Skin of body (tissue), 3 donors: ENCODE measurements at places on chromosomes 2 and 18. TPM values are rescaled to one million over a fixed set of nuclear protein-coding genes. Genes with fewer than 3 reads are reported as not detected.
A peak's percentile ranks its signal among the peaks of the same experiment; 100 is the strongest.

DNA sequence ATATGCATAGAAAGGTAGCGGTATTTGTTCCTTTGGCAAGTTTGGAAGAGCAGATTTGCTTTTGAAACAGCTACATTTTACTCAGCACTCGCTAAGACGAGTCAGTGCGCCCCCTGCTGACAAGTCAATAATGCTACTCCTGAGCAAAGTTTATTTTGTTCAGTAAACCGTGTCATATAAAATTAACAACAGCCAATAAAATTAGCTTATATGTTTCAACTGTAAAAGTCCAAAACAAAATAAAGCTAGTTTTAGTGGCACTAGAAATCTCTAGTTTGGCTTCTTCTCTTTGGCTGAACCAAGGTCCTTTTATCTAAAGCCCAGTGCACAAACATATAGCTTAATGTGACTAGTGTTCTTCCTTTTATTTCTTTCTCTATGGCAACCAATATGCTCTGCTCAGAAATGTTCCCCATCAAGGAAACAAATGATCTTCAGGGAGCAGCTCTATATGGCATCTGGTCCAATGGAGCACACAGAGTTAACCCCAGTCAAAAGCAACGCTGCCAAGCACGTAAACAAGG, 4.2 kb upstream of the POU3F3 start:
- peak; percentile 54 for DNase-seq

GRCh38 chr18:2547477-2548087, 23.7 kb downstream of the METTL4 start:
- peak; percentile 50 for DNase-seq

DNA sequence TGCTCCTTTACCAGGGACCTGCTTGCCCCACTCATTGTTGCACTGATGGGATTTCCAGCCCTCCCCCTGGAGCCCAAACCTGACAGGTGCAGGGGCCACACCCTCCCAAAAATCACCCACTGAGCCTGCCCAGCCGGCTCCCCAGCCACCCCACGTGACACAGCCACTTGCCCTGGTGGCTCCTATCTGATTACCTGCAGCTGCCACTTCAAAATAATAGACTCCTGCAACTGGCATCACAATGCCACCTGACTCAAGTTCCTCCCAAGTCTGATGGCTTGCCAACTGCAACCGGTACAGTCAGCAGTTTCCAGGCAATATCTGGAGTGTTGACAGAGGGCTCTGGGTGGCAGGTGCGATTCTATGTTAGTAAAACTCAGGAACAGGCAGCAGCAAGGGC, 66.2 kb downstream of the CRACDL start:
- DNase-seq: no peak

DNA sequence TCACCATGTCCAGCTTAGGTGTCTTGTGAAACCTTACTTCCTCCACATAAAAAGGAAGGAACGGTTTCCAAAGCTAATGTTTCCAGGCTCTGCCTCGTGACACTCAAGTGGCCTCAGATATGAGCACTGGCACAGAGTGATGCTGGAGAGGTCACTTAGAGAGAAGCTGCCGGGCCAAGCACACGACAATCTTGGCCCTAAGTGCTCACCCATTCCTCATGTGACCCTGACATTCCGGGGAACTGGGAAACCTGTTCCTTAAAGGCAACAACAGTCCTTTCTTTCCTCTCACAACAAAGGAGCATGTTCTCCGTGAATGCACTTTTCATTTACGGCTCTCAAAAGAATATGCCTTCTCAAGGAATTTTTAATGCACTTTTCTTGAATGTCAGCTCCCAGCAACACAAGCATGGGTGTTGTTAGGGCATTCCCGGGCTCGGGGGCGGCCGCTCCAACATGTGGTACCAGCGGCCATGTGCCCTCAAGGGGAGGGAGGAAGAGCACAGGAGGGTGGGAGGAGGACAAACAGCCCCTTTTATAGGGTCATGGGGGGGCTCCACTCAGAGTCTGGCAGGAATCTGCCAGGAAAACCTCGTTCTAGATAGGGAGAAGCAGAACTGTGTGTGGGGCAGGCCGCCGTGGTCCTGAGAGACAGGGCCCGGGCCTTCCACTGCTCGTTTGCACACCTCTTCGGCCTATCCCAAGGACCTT, 118.6 kb downstream of the MBP start:
- no peak for DNase-seq

DNA sequence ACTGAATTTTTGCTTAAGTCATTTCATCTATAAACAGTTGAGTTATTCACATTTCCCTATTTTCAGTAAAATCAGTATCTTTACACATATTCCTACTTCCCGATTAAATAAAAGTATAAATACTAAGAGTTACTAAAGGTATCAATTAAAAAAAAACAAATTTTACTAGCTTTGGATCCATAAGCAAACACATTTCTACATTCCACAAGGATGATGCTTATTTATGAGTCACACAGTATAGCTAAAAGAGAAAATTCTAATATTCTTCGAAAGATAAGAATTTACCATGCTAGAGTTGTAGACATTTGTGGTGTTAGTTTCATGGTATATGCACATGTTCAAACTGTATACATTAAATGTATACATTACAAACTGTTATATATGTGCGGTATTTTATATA, 23.7 kb downstream of the PGAP1 start:
- no peak for DNase-seq

DNA sequence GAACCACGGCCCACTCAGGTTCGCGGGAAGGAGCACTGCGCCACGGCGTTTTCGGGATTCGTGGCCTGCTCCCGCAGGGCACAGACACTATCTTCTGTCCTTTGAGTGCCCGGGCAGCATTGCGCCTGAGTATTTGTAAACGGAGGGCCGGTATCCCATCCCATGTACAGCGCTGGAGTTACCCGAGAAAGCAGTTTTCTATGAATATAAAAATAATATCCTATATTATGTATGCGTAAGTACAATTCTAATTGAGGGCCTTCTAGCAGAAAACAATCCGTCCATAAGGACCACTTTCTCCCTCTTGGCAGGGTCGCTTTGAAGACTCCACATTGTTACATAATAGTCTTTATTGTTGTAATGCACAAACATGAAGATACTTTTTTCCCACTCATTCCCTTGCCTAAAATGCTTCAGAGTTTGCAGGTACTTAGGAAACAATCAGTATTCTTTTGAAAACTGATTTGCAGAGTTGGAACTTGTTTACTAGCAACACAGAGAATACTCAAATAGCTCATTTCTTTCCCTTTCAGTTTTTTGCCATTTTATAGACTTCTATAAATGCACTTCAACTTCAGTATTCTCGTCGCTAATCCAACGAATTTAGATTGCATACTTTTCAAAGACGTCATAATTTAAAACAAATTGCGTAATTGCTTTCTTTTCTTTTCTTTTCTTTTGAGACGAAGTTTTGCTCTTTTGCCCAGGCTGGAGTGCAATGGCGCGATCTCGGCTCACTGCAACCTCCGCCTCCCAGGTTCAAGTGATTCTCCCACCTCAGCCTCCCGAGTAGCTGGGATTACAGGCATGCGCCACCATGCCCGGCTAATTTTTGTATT, 1.0 kb upstream of the REV1 start:
- DNase-seq: no peak

DNA sequence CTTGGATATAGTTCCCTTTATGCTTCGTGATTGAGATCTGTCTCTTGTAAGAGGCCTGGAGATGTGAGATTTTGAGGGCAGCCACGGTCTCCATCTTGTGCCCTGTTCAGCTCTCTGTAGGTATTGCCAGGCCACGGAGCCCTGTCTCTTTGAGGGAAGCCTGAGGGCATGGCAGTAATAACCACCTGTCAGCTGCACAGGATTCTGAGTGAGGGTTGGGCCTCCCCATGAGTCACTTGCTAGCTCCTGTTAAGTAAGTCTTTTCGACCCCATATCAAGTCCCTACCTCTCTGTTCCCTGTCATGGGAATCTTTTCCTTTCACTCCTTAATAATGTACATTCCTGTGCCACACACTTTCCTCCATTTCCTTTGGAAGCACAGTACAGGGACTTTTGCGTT, 20.4 kb downstream of the LYPD6B start:
- DNase-seq: no peak

GRCh38 chr2:199955007-199955338, 318 bp downstream of the TYW5 start:
- DNase-seq: peak; percentile 9

GRCh38 chr2:106890606-106891005, 4.6 kb upstream of the ST6GAL2 start:
- no peak for DNase-seq

GRCh38 chr2:20916604-20917286, 93.8 kb upstream of the LDAH start:
- DNase-seq: no peak

GRCh38 chr18:4196351-4196750, 258.8 kb downstream of the DLGAP1 start:
- DNase-seq: no peak

DNA sequence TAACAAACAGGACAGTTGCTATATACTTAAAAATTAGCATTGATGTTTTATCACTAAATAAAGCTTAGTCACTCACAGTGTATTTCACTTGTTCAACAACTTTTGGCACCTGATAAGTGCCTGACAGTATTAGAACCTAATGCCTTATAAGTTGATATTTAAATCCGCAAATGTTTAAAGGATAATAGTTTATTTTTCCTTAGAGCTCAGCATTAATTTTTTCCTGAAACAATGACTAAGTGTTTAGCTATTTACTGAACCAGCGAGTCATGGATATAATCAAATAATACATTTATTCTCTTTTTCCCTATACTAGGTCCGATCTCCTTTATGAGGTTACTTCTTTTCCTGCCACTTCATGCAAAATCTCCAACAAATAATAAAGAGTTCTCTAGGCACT, 146.0 kb upstream of the PGAP1 start:
- DNase-seq: no peak

DNA sequence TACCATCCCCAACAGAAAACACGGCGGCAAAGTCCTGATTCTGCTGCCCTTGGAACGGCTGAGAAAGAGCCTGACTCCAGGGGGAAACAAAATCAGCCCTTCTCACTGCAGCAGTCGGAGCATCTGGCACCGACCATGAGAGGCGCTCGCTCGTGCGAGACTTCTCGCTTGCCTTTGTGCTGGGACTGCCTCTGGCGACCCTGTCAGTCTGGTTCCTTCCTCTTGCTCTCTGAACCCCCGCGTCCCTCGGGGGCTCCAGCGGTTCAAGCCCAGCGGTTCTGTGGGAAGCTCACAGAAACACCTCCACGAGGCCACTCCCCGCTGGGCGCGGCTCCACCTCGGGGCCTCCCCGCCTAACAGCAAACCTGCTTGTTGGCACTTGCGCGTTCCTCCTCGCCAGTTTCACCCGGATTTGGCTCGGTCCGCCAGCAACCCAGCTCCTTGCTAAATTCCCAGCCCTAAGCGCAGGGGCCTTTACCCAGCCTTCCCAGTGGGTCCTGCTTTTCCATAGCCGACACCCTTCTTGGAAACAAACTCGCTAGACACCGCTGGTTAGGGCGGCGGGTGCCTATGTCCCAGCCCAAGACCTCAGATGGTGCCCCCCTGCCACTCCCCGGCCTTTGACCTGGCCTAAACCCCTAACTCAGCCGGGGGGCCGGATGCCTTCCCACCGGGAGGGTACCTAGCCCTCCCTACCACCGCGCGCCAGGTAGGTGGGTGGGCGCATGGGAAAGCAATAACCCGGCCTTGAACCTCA, 2.2 kb downstream of the RND3 start:
- peak; percentile 87 for DNase-seq

- no peak for DNase-seq
Observed at GRCh38 chr2:200211643-200212042, 94.8 kb upstream of the SPATS2L start.

- no peak for DNase-seq
Observed at GRCh38 chr2:28415010-28415409, 22.4 kb downstream of the FOSL2 start.

The FANCL gene
- 28.2 TPM for total RNA-seq

The EML6 gene
- total RNA-seq: 2.6 TPM
